Brain pericyte (primary cell): ENCODE measurements at places on chromosomes 11 and 22.
A peak's percentile ranks its signal among the peaks of the same experiment; 100 is the strongest.

GRCh38 chr22:50626850-50627641, 906 bp downstream of the ARSA start:
- DNase-seq, result no peak

DNA sequence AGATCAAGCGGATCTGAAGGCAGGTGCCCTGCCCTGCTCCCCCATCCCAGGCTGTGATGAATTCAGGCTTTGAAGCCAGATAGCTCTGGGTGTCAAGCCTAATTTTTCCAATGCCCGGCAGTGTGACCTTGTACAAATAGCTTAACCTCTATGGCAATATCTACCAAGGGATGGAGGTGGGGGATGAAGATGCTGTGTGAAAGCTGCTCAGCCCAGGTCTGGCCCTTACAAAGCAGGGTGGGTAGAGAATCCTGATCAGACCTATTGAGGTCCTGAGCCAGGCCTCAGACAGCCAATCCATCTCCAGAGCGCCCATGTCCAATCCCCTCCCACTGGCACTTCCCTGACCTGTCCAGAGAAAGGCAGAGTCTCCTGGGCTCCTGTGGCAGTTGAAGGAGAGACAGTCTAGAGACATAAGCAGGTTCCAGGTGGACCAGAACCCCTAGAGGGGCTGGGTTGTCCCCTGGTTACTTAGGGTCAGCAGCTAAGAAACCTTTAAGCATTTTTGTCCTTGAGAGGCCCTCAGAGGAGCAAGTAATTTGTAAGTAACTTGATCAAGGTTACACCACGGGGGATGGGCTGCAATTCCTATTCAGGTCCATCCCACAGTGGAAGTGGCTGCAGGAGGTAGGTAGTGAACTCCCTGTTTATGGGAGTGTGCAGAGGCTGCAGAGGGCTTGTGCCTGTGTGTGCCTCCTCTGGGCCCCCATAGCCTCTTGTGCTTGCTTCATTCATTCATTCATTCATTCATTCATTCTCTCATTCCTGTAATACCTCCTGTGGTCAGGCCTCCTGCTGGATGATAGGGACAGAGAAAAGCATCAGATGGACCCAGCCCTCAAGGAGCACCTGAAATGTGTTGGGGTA, 10.4 kb downstream of the P2RY2 start:
- DNase-seq, result no peak

GRCh38 chr11:60791153-60791933, 6.2 kb downstream of the MS4A10 start:
- no peak for DNase-seq

GRCh38 chr11:111351374-111352055, 27.6 kb downstream of the POU2AF1 start:
- no peak for DNase-seq

- peak; percentile 86 for DNase-seq
These were observed 7.5 kb downstream of the BCL9L start for GRCh38 chr11:118918128-118918685.

GRCh38 chr11:128784059-128784804, 82.9 kb downstream of the KCNJ1 start:
- no peak for DNase-seq

DNA sequence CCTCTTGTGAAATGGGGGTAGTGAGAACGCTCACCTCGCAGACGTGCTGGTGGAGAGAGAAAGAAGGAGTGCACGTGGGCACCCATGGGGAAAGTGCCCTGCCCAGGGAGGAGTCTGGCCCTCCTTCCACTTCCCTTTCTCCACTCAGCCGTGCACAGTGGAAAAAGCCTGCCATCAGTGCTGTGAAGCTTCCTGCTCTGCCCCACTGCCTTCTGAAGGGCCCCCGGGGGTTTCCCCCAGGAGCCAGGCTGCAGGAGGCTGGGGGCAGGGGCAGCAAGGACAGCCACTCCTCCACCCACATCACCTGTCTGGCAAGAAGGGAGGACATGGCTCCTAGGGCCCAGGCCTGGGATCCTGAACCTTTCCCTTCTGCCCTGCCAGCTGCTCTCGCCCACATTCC, 7.6 kb downstream of the TP53I11 start:
- DNase-seq, result no peak

GRCh38 chr11:103906291-103906867, 130.1 kb upstream of the DDI1 start:
- no peak for DNase-seq
